ENCODE measurements at places on chromosomes 12 and 14. TPM values are rescaled to one million over a fixed set of nuclear protein-coding genes. Genes with fewer than 3 reads are reported as not detected.

DNA sequence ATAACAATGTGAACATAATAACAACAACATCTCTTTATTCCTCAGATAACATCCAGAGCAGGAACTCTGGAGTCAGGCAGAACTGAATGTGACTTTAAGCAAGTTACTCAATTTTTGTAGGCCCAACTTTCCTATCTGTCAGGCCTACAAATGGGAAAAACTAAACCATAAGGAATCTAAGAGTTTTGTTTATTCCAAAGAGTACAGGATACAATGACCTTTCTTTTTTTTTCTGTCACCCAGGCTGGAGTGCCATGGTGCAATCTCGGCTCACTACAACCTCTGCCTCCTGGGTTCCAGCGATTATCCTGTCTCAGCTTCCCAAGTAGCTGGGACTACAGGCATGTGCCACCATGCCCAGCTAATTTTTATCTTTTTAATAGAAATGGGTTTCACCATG, 9.4 kb downstream of the LPCAT3 start:
- DNase-seq = no peak

GRCh38 chr14:102501751-102502315, 7.7 kb downstream of the ANKRD9 start:
- DNase-seq = no peak

- no peak for DNase-seq
Measured at GRCh38 chr12:32987512-32987911, 90.9 kb upstream of the PKP2 start.

Gene ART4
- not detected for total RNA-seq

- DNase-seq = no peak
Measured at GRCh38 chr12:61111218-61111617, 1149.0 kb upstream of the USP15 start.

Measured in activated naive CD4-positive, alpha-beta T cell treated with anti-CD3 and anti-CD28 coated beads for 36 hours (primary cell).